ENCODE measurements at places on chromosomes 13 and 19.
A peak's percentile ranks its signal among the peaks of the same experiment; 100 is the strongest.

DNA sequence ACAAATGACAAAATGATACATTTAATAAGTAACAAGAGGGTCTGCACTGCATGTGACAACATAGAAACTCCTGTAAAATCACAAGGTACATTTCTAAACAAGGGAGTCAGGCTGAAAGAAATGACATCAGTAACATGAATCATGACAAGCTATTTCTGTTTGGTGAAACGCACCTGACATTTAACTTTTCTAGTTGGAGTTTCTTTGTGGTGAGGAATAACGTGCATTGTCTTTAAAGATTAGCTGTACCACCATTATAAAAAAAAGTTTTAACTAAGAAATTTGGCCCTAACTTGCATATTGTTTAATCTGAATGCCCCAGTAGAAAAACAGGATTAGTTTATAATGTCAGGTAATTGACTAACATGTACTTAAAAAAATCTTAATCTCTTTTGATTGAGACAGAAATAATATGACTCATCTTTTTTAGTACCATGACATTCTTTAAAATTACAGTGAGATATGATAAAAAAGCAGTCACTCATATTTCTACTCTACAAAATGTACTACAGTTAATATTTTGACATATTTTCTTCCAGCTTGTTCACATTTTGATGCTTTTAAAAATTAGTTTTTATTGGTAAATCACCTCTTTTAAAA lies 418.2 kb downstream of the KLF12 start:
- DNase-seq: no peak

DNA sequence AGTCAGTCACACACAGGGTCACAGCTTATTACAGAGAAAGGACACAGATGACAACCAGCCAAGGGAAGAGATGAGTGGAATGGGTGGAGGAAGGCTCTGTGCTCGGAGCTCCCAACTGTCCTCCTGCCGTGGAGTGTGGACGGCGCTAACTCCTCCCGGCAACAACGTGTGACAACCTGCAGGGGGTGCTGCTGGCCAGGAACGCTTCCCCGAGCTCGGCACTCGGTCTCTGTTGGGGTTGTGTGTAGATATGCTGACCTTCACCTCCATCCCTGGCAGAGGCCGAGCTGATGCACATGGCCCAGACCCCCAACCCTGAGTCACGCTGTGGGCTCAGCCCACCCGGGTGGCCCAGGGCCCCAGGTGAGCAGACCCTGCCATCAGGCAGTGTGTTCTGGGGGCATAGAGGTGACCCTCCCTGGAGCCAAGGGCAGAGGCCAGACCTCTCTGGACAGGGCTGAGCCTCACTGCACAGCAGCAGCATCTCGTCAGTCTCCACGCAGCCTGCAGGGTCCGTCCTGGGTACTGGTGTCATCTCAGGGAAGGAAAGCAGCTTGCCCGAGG lies 14.1 kb downstream of the ZNF444 start:
- no peak for DNase-seq

DNA sequence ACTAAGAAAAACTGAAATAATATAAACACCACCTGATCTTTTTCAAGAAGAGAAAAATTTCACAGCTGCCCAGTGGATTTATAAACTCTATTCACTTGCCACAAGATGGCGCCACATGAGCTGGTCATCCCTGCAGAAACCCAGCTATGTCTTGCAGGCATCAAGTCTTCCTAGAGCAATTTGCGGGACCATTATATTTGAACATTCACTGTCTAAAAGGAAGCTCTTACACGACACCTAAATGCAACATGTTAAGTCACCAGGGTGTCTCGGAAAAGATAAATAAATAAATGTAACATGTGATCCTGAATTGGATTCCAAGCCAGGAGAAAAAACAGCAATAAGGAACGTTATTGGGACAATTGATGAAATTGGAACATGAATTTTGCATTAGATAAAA lies 20.3 kb upstream of the AKT2 start:
- DNase-seq: peak; percentile 75

- peak; percentile 31 for DNase-seq
Measured at GRCh38 chr19:29837448-29837981, 25.7 kb downstream of the CCNE1 start.

- DNase-seq: no peak
Measured at GRCh38 chr13:111403266-111403665, 82.8 kb downstream of the TEX29 start.

DNA sequence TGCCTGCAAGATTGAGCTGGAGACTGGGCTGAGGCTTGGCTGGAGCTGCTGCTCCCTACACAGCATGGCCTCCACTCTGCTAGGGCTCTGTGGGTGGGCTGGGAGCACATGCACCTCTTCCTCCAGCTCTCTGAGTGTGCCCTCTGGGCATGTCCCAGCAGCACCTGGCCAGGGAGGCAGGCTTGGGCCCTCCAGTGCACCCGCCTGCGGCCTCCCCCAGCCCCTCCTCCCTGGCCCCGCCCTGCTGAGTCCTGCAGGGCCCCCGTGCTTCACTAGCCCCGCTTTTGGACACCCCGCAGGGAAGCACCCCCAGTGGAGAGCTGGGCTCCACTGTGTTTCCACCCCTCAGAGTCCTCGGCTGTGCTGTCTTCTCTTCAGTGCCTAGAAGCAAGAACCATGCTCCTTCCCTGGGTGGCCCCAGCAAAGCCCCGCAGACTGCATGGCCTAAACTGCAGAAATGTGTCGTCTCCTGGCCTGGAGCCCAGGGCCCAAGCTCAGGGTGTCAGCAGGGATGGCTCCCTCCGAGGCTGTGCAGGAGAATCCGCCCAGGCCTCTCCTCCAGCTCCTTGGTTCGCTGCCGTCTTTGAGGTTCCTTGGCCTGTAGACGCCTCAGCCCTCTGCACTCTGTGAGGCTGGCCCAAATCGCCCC lies 5.0 kb upstream of the TEX29 start:
- DNase-seq: no peak

DNA sequence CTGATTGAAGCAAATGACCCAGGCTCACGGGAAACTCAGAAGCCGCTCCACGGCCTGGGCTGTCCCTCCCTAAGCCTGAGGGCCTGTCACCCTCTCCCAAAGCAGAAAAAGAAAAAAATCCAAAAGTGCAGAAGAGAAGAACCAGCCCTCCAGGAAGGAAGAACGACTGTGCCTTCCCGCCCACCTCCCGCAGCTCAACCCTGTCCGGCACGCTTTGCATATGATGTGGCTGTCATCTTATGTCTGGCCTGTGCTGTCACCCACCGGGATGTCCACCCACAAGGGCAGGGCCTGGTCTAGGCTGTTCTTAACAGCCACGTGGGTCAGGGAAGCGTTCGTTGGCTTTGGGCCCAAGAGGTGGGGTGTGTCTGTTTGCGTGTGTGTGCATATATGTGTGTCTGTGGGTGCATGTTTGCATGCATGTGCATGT lies 13.7 kb downstream of the ZBTB7A start:
- no peak for DNase-seq

DNA sequence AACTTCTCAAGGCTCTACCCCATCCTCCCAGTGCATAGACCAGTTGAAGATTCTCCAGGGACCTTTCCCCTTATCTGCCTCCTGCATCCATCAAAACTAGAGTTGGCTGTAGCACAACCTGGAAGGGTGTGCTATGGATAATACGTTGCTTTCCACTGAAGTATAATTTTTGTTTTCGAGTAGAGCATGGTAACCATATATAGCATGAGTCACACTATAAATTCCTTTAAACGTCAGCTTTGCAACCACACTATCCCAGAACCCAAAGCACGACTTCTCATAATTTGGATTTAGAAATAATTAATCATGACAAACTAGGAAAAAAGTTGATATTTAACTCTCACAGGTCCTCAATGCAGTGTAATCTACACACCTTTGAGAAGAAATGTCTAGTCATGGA lies 138.3 kb upstream of the NBEA start:
- DNase-seq: no peak

GRCh38 chr13:79901336-79901735 lies 420.4 kb downstream of the NDFIP2 start:
- DNase-seq: no peak

GRCh38 chr13:79796136-79796535 lies 315.2 kb downstream of the NDFIP2 start:
- DNase-seq: no peak

- peak; percentile 16 for DNase-seq
Measured at GRCh38 chr19:2426611-2427428, 566 bp downstream of the TIMM13 start.

- DNase-seq: no peak
Measured at GRCh38 chr13:100859861-100860260, 185.3 kb upstream of the TMTC4 start.

- DNase-seq: no peak
Measured at GRCh38 chr19:49101160-49101559, 13.0 kb upstream of the LIN7B start.

- no peak for DNase-seq
Measured at GRCh38 chr13:110109910-110110309, 197.0 kb downstream of the COL4A1 start.

GRCh38 chr13:51833980-51834379 lies 11.0 kb downstream of the TMEM272 start:
- no peak for DNase-seq

DNA sequence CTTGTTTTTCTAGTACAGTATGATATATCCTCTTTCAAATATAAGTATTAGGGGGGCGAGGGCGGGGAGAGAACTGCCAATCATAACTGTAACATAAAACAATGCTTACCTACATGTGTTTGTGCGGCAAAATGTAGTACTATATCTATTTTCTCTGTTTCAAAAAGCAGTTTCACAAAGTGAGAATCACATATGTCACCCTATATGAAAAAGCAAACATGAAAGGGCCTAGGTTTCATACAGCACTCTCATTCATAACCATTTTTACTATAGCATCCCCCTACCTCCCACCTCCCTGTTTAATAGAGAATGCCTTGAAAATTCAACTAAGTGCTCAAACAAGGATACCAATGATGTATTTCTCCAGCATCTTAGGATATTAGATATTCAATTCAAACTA lies 5.2 kb downstream of the TGDS start:
- no peak for DNase-seq

- no peak for DNase-seq
Measured at GRCh38 chr13:95784900-95785290, 108.0 kb downstream of the DNAJC3 start.

- no peak for DNase-seq
Measured at GRCh38 chr19:32404933-32405430, 588 bp upstream of the DPY19L3 start.

GRCh38 chr19:14091813-14092462 lies 1.4 kb upstream of the SAMD1 start:
- peak; percentile 47 for DNase-seq

- no peak for DNase-seq
Measured at GRCh38 chr19:46371371-46371901, 24.5 kb downstream of the PPP5C start.

GRCh38 chr19:33273881-33274662 lies 28.3 kb downstream of the CEBPA start:
- DNase-seq: peak; percentile 39

GRCh38 chr19:41299046-41299754 lies 10.8 kb upstream of the CCDC97 start:
- DNase-seq: no peak

DNA sequence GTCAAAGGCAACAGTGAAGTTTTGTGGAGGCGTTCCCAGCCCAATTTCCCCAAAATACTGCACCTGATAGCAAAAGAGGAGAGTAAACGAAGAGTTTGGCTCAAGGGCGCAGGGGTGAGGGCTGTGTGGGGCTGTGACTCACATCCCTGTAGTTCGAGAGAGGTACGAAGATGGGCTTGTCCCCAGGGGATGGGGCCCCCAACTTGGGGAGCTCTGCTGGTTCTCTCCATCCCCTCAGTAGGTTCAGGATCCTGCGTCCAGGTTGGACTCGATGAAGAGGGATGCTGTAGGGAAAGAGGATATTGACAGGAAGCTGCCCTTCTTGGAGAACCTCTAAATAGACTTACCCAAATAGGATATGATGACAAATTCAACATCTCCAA lies 3.4 kb downstream of the NAPSA start:
- DNase-seq: no peak

DNA sequence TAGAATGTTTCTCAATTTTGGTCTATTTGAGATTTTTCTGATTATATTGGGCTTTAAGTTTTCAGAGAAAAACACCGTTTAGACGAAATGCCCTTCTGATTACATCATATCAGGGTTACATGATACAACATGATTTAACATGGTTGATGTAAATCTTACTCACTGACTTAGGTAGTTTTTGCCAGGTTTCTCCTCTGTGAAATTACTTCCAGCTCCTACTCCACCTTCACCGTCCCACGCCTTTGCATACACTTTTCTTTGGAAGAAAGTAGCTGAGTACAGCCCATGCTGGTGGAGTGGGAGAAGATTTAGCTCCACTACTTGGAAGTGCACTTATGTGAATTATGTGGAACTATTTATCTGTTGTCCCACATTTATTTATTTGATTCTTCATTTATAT lies 433.2 kb upstream of the KLHL1 start:
- DNase-seq: no peak

GRCh38 chr13:36683701-36684100 lies 9.9 kb downstream of the SERTM1 start:
- no peak for DNase-seq

- DNase-seq: no peak
Measured at GRCh38 chr13:45949161-45949560, 97.6 kb upstream of the SIAH3 start.

GRCh38 chr19:3867971-3868769 lies 668 bp downstream of the ZFR2 start:
- no peak for DNase-seq

DNA sequence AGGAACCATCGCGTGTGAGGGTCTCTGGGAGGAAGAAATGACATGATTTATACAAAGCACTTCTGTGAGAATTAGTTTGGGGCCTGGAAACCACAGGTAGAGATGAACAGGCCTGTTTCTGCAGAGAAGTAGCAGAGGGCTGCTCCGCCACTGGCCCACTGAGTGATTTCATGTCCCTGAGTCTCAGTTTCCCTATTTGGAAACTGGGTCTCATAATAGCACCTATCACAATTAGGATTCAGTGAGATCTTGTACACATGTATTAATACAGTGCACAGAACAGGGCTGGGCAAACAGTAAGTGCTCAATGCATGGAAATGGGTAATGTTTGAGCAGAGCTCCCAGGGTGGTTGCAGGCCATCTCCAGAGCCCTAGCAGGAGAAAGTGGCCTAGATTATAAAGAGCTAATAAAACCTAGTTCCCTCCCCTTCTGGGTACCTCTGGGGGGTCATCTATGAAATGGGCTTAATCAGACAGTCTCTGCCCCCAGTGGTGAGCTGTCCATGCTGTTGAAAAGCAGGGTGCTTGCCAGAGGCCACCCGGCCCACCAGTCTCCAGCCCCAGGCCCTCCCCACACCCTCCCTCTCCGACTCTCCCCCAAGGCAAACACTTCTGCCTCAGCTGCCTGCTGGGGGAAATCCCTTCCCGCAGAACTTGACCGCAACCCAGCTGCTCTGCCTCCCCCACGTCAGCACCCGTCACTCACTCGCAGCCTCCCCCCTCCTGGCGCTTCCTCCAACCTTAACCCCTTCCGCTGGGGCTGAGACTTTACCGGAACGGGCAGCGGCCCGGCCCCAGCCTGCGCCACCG lies 4.5 kb downstream of the BCL3 start:
- DNase-seq: peak; percentile 98
